ENCODE measurements at places on chromosomes 3 and 15.

- no peak for DNase-seq
These were observed 117.1 kb upstream of the MLF1 start for GRCh38 chr3:158453865-158454264.

DNA sequence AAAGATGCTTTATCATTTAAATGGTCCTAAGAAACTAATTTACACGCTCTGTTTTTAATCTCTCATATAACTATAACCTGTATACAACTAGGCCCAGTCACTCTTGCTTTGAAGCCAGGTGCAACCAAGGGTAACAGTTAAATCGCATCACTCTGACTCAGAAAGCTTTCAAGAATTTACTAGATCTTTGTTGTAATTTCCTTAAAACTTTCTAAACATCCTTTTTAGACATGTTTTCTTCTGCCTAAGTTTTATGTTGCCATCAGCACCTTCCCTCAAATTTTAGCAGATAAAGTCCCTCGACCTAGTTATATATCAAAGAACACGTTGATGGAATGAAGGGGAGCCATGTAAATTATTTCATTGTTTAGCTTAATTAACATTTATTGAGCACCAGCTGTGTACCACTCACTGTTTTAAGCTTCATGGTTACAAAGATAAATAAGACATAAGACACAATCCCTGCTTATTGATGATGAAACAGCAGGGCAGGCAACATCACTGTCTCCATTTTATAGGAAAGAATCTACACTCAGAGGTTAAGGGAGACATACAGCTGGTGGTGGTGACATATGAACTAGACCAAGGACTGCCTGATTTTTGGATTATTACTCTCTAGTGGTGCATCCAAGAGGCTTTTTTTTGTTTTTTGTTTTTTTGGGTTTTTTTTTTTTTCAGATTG, 101.0 kb downstream of the CD200R1L start:
- DNase-seq: no peak

- no peak for DNase-seq
These were observed 252.4 kb downstream of the ZIC4 start for GRCh38 chr3:147153830-147154539.

DNA sequence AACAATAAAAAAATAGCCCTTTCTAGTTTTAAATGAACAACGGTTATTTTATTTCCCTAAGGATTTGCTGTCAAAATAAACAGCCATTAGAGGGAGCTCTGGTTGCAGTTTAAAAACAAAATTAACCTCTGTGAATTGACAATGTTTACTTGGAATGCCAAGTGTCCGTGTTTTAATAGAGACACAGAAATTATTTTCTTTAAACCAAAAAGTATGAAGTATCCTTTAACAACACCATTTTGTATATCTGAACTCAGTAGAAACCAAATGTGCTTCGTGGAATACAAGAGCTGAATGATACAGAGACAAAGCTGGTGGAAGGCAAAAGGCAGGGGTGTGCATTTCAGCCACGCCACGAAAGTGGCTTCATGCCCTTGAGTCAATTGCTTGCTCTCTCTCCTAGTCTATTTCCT, 74.4 kb downstream of the MOBP start:
- no peak for DNase-seq

DNA sequence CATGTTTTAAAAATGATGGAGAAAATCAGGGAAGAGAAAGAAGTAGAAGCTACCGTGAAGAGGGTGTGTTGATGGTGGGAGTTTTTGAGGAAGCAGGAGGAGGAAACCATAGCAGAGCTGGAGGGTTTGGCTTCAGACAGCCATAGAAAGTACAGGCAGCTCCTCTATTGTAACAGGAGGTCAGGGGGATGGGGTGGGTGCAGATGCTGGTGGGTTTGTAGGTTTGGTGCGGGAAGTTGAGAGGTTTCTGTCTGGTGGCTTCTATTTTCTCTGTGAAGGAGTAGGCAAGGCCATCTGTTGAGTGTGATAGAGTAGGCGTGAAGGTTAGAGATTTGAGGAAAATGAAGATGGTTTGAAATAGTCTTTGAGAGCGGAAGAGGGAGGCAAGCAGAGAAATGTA, 97.7 kb upstream of the TBC1D5 start:
- no peak for DNase-seq

- no peak for DNase-seq
These were observed 11.4 kb downstream of the PGPEP1L start for GRCh38 chr15:98996169-98996568.

DNA sequence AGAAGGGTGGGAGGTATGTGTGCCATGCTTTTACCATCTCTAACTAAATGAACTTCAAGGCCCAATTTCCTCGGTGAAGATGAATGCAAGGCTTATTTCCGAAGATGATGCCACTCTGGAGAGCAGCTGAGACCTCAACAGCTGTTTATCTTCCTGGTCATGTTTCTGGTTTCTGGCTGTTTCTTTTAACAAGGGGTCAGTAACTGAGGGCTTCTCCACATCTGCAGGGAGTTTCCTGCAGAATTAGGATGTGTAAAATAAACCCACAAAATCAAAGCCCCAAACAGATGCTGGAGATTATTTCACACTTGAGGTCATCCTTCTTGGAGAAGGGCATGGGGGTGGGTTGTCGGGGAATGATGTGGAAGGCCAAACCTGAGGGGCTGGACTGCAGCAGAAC, 220.3 kb downstream of the THSD4 start:
- no peak for DNase-seq

- DNase-seq: no peak
These were observed 98.0 kb upstream of the SLC25A36 start for GRCh38 chr3:140843656-140844055.

DNA sequence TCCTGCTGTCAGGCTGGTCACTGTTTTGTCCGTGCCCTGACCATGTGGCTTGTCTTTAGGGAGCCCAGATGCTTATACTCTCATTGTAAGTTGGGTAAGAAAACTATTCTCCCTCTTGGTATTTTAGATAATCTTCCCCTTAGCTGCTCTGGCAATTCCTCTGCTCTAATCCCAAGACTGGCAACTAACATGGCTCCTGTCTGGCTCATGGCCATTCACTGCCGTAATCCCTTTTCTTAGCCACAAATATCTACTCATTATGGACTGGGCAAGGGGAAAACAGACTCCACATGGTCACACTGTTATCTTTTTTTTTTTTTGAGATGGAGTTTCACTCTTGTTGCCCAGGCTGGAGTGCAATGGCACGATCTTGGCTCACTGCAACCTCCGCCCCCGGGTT, 38.8 kb downstream of the TYRO3 start:
- no peak for DNase-seq

DNA sequence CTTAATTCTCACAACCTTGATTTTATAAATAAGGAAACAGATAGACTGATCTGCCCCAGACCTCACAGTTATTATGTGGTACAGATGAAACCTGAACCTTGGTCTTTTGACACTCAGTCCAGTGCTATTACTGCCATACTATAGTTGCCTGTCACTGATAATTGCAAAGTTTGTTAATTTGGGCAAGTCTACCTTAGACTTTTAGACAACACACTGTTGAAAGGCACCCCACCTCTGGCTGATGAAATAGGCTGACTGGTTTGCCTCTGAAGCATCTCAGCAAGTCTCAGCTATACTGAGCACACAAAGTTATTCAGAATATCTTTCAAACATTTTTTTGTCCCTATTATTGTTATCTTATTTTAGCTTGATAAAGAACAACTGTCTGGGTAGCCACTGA, 53.1 kb upstream of the MAP4 start:
- no peak for DNase-seq

- no peak for DNase-seq
These were observed 59.7 kb upstream of the CCDC50 start for GRCh38 chr3:191269289-191270085.

GRCh38 chr3:48402281-48402732, 27.6 kb downstream of the PLXNB1 start:
- DNase-seq: no peak

DNA sequence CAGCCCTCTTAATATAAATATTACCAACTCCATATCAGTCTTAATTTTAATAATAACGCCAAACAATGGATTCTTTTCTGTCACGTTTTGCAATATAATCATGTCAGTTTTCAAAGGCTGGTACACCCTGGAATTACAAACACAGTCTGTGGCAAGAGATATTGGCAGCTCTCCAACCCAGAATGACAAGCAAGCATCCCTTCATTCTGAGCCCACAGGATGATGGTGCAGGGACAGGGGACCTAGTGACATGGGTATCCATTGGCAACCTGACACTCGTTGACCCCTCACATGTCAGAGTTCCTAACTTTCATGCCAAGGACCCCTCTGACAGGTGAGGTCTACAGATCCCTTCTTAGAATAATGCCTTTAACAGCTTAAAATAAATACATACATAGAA, 154.5 kb upstream of the TSC22D2 start:
- no peak for DNase-seq

GRCh38 chr15:44596511-44597010, 59.6 kb downstream of the EIF3J start:
- no peak for DNase-seq
